ENCODE measurements at places on chromosomes 2 and 18.

- DNase-seq, result no peak
Observed at GRCh38 chr2:177427316-177427715, 34.7 kb downstream of the AGPS start.

GRCh38 chr2:178920916-178921513 is 113.8 kb upstream of the TTN start:
- no peak for DNase-seq

- no peak for DNase-seq
Observed at GRCh38 chr2:7984693-7985353, 697.0 kb upstream of the ID2 start.

GRCh38 chr2:33372940-33373553 is 103.4 kb upstream of the RASGRP3 start:
- peak; percentile 56 for DNase-seq

DNA sequence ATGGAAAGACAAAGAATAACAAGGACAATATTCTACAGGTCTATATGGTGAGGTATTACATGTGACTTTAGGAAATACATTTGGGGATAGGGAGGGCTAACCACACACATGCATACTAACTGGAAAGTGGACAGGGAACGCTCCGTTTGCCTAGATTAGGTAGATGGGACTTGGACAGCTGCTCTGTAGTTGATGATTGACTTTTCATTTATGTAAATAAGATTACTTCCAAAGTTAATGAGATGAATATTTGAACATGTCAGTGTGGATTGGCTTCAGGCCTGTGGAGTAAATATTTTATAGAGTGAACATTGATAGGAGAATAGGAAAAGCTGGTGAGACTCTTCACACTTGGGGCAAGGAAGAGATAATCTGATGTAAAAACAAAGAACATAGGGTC is 142.0 kb downstream of the NCK2 start:
- DNase-seq, result no peak
